AG08395 (cell line): ENCODE measurements at places on chromosomes 13 and 19.

DNA sequence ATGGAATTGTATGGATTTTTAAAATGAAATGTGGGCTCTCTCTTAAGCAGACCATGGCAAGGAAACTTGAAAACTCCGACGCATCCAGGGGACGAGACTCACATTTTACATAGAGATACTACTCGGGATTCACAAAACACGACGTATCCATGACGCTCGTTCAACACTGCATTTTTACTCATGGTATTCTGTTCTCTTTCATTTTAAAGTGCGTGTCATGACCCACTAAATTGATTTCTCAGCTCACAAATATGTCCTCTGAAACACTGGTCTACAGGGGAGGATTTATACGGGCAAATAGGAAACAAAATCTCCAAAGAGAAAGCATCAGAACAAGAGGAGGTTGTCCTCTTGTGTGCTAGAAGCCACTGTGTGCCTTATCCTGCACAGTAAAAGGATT, 523.5 kb downstream of the MYO16 start:
- no peak for DNase-seq

DNA sequence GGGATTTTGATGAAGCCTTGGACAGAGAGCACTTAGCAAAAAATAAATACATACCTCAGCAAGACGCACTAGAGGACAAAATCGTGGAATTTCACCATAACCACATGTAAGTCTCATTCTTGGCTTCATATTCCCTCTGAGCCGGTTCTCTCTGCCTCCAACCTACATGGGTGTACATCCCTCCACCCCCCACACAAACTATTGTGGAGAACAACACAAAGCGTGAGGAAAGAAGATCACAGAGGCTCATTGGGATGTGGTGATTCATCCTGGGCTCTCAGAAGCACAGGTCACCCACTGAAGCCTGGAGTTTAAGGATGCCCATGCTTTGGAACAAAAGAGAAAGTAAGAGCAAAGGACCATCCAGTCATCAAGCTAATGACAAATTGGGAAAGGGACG, 192.2 kb downstream of the STK24 start:
- peak; percentile 31 for DNase-seq

DNA sequence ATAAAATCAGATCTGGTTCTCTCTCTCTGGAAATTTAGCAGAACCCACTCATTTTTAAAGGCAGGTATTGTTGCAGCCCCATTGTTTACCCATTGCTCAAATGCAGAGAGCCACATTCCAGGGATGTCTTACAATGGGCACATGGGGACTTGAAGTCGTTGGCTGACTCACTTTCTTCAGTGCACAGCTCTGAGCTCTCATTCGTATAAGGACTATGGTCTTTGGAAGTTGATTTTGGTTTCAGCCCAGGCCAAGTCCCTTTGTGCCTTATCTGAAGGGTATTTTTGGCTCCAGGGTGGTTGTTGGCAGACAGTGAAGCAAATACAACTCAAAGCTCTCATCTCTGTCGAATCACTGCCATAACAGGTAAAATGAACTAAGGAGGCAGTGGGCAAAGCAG, 47.3 kb upstream of the CLDN10 start:
- no peak for DNase-seq

DNA sequence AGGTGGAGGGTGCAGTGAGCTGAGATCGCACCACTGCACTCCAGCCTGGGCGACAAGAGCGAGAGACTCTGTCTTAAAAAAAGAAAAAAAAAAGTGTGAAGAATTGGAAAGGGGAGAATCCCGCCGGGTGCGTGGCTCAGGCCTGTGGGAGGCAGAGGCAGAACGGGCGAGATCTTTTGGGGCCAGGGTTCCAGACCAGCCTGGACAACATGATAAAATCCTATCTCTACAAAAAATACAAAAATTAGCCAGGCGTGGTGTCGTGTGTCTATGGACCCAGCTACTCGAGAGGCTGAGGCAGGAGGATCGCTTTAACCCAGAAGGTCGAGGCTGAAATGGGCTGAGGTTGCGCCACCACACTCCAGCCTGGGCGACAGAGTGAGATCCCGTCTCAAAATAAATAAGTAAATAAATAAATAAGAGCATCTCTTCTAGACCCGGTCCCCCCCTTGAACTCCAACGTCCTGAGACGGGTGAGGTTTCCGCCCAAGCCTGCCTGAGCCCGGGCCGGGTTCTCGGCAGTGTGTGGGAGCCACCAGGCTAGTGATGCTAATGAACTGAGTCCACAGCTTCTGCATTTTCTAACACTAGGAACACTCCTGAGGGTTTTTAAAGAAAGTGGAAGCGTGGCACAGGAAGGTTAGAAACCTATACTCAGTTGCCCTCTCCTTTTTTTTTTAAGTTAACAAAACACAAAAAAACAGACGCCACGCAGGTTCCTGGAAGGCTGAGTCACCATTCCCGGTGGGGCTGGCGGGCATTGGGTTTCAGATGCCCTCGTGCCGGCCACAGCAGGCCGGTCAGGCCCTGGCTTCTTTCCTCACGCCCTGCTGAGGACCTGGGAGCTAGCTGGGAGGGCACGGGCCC, 22.0 kb downstream of the GPX4 start:
- DNase-seq, result no peak

DNA sequence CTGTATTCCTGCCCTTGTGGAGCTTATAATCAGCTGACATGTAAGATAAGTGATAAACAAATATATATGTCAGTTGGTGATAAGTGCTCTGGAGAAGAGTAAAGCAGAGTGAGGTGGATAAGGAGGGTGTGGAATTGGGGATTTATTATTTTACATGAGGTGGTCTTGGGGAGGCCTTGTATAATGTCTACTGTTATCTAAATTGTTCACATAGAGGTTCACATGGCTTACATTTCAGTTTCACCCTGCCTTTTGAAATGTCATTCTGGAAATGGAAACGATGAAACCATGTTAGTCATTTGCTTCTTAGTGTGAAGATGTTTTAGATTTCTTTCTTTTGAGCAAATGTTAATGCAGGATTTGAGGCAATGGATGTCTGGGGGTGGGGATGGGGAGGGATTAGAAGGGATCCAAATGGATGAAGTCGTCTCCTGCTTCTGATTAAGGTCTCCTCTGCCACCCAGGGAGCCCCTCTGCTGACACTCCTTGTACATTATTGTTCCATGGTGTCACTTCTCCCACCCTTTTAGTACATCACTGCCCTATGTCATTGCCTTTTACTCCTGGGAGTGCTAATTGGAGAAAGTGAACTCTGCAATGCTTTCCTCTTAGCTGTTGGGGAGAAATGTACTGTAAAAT, 14.0 kb downstream of the B3GLCT start:
- peak; percentile 22 for DNase-seq

- DNase-seq, result no peak
Observed at GRCh38 chr19:12187625-12188024, 24.7 kb downstream of the ZNF136 start.

- DNase-seq, result peak; percentile 37
Observed at GRCh38 chr13:29858667-29859066, 8.2 kb upstream of the UBL3 start.

DNA sequence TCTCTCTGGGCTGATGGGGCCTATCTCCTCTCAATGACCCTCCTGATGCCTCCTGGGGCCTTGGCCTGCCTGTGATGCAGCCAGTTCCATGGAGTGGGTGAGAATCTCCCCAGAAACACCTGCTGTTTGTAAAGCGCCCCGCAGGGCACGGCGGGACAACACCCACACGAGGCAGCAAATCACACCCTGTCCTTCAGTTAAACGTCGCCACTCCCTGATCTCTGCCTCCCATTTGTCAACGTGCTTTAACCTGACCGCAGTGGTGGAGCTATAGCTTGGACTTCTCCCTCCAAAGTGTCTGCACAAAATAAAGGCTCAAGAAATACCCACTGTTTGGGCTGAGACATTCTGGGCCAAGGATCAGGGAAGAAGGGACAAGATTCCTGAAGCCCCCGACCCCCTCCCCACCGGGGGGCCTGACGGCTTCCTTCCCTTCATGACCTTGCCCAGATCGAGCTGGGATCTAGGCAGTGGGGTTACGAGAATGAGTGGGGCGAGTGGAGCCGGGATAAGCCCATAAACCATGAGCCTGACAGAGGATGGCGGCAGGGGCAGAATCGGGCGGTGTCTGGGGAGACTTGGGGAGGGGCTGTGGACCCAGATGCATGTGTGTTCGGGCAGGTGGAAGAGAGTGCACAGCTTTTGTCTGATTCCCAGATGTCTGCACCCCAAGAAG, 8.0 kb downstream of the MYDGF start:
- no peak for DNase-seq

DNA sequence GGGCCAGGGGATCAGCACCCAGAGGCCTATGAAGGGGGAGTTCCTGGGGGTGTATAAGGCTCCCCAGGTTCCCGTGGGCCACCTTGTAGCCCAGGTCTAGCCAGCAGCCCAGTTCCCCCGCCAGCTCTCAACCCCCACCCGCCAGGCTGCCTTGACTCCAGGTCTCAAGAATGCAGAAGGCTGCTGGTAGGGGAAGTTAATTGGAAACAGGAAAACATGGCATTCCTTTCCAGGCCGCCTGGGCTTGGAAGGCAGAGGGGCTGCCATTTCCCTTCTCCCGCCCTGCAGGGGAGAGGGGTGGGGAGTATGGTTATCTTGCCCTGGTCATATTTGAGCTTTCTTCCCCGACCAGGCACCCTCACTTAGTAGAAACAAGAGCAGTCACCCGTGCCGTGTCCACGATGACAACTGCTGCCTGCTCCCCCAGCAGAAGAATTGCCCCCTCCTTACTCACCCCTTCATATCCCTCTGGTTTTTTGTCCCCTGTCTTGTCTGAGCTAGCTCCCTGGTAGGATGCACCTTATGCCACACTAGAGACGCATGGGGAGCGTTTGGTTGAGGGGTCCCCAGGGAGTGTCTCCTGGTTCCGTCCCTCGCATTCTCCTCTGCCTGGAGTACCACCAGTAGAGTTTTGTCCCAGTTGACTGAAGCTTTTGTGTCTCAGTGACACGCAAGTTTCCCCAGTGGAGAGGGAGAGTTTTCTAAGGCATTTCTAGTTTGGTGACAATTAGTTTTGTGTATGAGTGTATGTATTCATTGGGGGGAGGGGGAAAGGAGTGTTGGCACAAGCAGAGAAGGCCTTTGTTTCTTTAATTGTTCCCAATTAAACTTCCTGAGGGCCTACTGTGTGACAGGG, 4.5 kb downstream of the BICRA start:
- DNase-seq, result peak; percentile 83

DNA sequence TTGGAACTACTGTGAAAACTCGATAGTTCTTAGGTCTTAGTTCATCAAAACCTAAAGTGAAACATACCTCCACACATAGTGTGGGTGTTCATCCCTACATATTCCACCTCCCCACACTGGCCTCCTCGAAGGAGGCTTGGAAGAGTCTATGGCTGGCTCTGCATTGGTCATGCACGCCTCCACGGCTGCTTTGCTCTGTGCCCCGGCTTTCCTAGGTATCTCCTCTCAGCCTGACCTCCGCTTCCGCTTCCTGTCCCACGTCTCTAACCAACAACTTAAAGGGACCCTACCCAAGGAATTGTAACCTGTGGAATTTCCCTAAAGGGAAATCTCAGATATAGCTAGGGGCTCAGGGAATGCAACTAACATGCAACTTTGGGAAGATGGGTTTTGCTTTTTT, 79.7 kb upstream of the MBNL2 start:
- peak; percentile 49 for DNase-seq

DNA sequence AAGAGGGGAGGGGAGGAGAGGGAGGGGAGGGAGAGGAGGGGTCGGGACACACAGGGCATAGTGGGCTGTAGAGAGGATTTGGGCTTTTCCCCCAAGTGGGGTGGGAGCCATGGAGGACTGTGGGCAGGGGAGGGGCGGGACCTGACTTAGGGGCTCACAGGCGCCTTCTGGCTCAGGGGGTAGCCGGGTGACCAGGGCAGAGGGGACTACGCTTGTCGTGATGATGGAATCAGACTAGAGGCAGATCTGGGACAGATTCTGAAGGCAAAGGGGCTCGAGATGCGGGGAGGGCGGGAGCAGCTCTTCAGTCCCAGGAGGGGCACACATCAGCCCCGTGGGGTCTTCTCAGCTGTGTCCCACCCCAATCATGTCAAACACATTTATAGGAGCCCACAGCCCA, 13.5 kb downstream of the NDUFA11 start:
- no peak for DNase-seq

DNA sequence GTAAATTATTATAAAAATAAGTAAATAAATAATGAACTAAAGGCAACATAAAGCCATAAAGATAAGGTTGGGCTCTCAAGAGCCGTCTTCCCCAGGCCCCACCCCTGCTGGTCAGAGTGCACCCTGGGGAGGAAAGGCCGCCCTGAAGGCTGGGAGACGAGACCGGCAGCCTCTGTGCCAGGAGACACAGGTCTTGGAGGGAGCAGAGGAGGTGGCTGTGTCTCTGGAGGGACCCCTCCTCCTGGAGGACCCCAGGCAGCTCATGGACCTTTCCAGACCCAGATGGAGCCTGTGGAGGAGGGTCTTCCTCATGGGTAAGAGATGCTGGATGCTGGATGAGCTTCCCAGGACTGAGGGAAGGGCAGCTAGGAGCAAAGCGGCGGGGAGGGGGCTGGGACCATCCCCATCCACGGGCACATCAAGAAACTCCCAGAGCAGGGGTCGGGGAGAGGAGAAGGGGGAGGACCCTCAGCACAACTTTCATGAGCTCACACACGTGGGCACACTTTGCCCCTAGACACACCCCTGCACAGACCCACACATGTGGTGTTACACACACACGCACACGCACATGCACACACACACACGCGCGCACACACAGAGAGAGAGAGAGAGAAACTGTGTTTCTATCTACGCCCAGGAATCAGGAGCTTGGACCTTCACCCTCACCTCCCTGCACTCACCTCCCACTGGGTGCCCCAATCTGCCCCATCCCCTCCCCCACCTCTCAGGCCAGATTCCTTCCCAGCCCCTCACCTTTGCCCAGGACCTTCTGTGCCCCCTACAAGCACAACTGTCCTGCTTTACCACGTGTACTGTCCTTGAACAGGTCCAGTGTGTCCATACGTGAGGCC, at the start of gene CEACAM18:
Gene CEACAM18, plus strand, starts transcription at position 159 of the 854 bp plus-strand sequence.
- DNase-seq, result no peak

- no peak for DNase-seq
Observed at GRCh38 chr19:51766461-51766860, 5.5 kb downstream of the FPR2 start.

- DNase-seq, result no peak
Observed at GRCh38 chr13:50539791-50540530, 303.5 kb downstream of the DLEU7 start.

- DNase-seq, result no peak
Observed at GRCh38 chr19:49196527-49197240, 39.1 kb downstream of the TRPM4 start.

DNA sequence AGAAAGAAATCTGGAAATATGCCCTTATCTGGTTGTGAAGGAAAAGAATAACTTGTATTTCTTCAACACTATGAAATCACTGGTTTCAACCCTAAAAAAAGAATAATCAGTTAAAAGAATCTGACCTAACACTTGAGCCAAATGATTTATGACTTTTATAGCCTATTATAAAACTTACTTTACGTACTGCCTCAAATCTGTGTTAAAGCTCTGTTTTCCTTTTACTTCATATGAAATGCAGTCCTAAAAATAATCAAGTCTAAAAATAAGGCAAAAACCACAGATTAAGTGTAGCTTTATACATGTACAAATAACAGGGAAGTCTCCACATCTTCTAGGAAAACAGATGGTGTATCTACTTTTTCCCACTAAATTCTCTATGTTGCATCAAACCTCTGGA, 101.3 kb downstream of the VWA8 start:
- DNase-seq, result no peak

GRCh38 chr19:1387684-1388636, 4.3 kb downstream of the NDUFS7 start:
- DNase-seq, result no peak
